ENCODE measurements at places on chromosomes 5 and 9. TPM values are rescaled to one million over a fixed set of nuclear protein-coding genes. Genes with fewer than 3 reads are reported as not detected.

SLF1 gene
- 16.0 TPM for total RNA-seq

STC2 gene
- total RNA-seq, result 157 TPM

GDF9 gene
- total RNA-seq, result not detected

HTR4 gene
- not detected for total RNA-seq

IL9 gene
- not detected for total RNA-seq

All from fibroblast of villous mesenchyme (primary cell).